GM12878 (cell line): ENCODE measurements at places on chromosomes 16 and 17. TPM values are rescaled to one million over a fixed set of nuclear protein-coding genes. Genes with fewer than 3 reads are reported as not detected.

PDILT gene
- not detected in 2 replicates for total RNA-seq

GRCh38 chr16:81315271-81316175 lies 761 bp downstream of the GAN start:
- no peaks in the 10 kb centered on the region for H3K27me3 ChIP-seq
- no peak for DNase-seq
- H3K4me1 ChIP-seq: peaks cover 7% of the 10 kb centered on the region
- H3K27ac ChIP-seq: peak overlapping the region; percentile 84

DNA sequence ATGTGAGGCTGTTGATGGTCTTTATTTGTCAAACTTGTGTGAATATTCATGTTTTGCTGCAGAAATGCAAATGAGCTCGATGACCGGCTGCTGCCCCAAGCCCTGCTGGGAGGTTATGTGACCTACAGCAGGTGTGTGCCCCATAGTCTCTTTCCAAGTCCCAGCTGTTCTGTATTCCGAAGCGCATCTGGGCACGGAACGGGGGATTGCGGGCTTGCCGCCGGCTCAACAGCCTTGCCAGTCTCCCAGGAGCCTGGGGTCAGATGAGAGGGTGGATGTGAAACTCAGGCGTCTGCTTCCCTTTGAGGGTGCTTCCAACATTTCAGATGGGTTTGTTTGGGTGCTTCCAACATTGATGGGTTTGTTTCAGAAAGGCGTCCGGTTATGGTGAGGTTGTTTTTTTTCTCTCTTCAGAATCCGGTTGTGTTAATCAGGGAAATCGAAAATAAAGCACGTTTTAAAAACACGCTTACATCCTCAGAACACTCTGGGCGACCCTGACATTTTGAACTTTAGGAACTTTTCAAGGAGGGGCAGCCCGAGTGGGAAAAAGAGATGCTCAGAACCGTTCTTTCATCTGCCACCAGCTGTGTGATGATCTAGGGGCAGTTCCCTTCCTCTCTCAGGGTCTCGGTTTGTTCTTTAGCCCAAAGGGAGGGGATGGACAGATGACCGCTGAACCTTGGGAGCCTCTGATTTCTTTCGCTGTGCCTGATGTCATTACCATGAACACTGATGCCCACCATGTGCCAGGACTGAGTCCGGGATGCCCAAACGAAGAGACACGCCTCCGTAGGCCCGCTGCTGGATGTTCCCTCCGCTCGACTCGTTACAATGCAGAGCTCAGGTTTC lies 47.8 kb upstream of the AMZ2 start:
- H3K27ac ChIP-seq: no peak overlapping the region
- H3K4me3 ChIP-seq: peak overlapping the region; percentile 57; the same call in 1 of the 2 replicates
- no peak for DNase-seq
- peaks cover 37% of the 10 kb centered on the region for H3K4me1 ChIP-seq
- no peaks in the 10 kb centered on the region for H3K36me3 ChIP-seq

CALB2 gene
- not detected in 2 replicates for total RNA-seq

DNA sequence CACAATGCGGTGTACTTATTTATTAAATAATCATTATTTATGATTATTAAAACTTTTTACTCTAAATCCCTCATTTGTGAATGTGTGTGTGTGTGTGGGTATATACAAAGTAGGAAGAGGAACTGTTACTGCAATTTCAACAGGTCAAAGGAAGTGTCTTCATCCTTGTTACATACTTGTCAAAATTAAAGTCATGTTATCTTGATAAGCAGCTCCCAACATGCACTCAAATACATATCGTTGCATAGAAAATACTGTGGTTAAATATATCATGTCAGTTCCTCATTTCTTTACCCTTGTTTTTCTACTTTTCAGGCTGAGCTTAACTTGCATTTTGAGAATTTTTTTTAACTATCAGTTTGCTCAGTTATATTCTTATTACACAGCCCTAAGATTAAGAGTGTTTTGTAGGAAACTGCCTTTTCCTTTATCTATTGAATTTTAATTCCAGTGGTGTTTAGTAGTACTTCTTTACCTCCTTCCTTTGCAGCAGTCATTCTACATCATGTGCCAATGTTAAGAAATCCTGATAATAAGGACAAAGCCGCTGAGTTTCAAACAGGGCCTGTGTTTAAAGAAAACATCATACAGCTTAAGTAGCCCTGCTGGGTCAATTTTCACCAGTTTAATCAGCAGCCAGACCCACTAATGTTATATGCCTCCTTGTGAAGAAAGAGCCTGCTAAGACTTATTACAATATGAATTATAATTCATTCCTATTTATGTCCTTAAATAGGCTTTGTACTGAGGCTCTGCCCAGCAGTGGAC lies 7.2 kb downstream of the EFCAB5 start:
- no peaks in the 10 kb centered on the region for H3K36me3 ChIP-seq
- no peak overlapping the region for H3K27ac ChIP-seq
- no peaks in the 10 kb centered on the region for H3K27me3 ChIP-seq
- DNase-seq: no peak

GRCh38 chr17:6261466-6261865 lies 173.5 kb downstream of the AIPL1 start:
- no peak for DNase-seq
- H3K27me3 ChIP-seq: no peaks in the 10 kb centered on the region
- no peak overlapping the region for H3K4me3 ChIP-seq
- no peak overlapping the region for H3K27ac ChIP-seq

DNA sequence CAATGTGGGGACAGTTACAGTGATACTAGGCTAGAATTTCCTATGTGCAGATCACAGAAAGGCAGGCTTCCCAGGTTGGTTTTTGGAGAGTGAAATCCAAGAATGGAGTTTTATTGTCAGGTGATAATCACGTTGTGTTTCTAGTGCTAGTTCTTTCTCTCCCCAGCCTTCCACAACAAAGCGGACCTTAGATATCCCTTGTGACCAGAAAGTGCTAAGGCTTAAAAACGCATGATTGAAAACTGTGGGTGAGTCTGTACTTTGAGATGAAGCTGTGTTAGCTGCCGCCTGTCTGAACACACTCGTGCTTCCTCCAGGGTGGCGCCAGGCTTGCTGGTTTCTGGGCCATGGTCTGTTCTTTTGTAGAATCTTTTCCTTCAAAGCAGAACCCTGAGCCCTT lies 52.1 kb downstream of the BANP start:
- no peak for DNase-seq
- peaks cover 12% of the 10 kb centered on the region; the same call in 1 of the 2 replicates for H3K36me3 ChIP-seq
- no peak overlapping the region for H3K27ac ChIP-seq
- H3K4me3 ChIP-seq: no peak overlapping the region

- no peak overlapping the region for H3K27ac ChIP-seq
- H3K27me3 ChIP-seq: no peaks in the 10 kb centered on the region
- H3K36me3 ChIP-seq: peaks cover 18% of the 10 kb centered on the region
- DNase-seq: no peak
Measured at GRCh38 chr16:10992797-10993196, 48.4 kb downstream of the CLEC16A start.

RAB26 gene
- total RNA-seq: 0.33 and 0.53 TPM in 2 replicates

TP53TG3C gene
- total RNA-seq: not detected in 2 replicates

- DNase-seq: no peak
- no peak overlapping the region for H3K4me3 ChIP-seq
- no peaks in the 10 kb centered on the region; the same call in 1 of the 2 replicates for H3K36me3 ChIP-seq
Measured at GRCh38 chr16:72905581-72905980, 142.3 kb downstream of the ZFHX3 start.

IL17C gene
- not detected in 2 replicates for total RNA-seq

DNA sequence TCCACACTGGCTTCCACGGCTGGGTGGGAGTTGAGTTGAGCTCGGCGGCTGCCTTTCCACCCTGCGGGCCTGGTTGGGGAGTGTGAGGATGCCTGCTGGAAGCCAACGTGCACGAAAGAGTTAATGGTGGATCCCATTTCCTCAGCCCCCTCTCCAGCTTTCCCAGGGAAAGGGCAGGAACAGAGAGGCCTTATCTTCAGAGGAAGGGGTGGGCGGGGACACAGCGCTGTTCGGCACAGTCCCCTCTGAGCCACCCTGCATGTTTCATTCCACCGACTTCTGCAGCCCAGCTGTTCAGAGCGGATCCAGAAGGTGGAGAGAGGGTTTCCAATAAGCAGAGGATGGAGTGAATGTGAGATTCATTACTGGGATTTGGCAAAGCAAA lies 295.3 kb downstream of the SEC14L1 start:
- no peaks in the 10 kb centered on the region for H3K36me3 ChIP-seq
- H3K27me3 ChIP-seq: no peaks in the 10 kb centered on the region
- H3K4me3 ChIP-seq: no peak overlapping the region
- H3K4me1 ChIP-seq: peaks cover 78% of the 10 kb centered on the region
- DNase-seq: no peak

- no peak for DNase-seq
- no peaks in the 10 kb centered on the region for H3K27me3 ChIP-seq
- peaks cover 12% of the 10 kb centered on the region for H3K4me1 ChIP-seq
- no peak overlapping the region for H3K4me3 ChIP-seq
- no peaks in the 10 kb centered on the region for H3K36me3 ChIP-seq
- H3K27ac ChIP-seq: no peak overlapping the region
Measured at GRCh38 chr17:45388604-45389325, 43.9 kb downstream of the ARHGAP27 start.

DNA sequence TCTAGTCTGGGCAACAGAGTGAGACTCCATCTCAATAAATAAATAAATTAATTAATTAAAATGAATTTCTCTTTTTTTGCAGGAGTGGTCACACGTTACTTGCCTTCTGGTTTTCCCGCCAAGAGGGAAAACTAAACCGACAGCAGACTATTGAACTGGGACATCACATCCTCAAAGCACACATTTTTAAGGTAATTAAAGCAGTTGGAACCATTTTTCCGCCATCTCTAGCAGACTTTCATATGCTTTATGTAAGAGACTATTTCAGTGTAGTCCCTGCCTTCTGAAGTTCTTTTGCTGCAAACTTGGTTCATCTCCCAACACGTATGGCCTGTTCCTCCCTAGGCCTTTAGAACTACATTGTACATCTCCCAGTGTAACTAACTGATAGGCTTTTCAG lies 66.5 kb downstream of the CYB561 start:
- H3K36me3 ChIP-seq: no peaks in the 10 kb centered on the region
- no peak overlapping the region for H3K4me3 ChIP-seq
- DNase-seq: no peak
- H3K27me3 ChIP-seq: no peaks in the 10 kb centered on the region
- no peak overlapping the region for H3K27ac ChIP-seq
- no peaks in the 10 kb centered on the region for H3K4me1 ChIP-seq

GRCh38 chr17:81334391-81334901 lies 39.3 kb upstream of the SLC38A10 start:
- DNase-seq: no peak
- H3K27me3 ChIP-seq: peaks cover 1% of the 10 kb centered on the region; the same call in 1 of the 2 replicates
- H3K27ac ChIP-seq: no peak overlapping the region
- H3K4me1 ChIP-seq: peaks cover 4% of the 10 kb centered on the region; the same call in 1 of the 2 replicates
- no peak overlapping the region for H3K4me3 ChIP-seq

CCDC78 gene
- total RNA-seq: 16.2 and 18.7 TPM in 2 replicates

GRCh38 chr16:29857133-29857760 lies 5.8 kb downstream of the CDIPT start:
- H3K36me3 ChIP-seq: no peaks in the 10 kb centered on the region
- no peaks in the 10 kb centered on the region for H3K4me1 ChIP-seq
- H3K27me3 ChIP-seq: no peaks in the 10 kb centered on the region
- no peak overlapping the region for H3K4me3 ChIP-seq

ENO3 gene
- 24.4 and 28.4 TPM in 2 replicates for total RNA-seq

YPEL2 gene
- total RNA-seq: 0.69 and 0.92 TPM in 2 replicates

- DNase-seq: no peak
- no peak overlapping the region for H3K4me3 ChIP-seq
- peaks cover 17% of the 10 kb centered on the region for H3K4me1 ChIP-seq
Measured at GRCh38 chr17:17387498-17388362, 84.6 kb downstream of the NT5M start.

P4HB gene
- total RNA-seq: 378 and 437 TPM in 2 replicates

- no peak for DNase-seq
- no peak overlapping the region for H3K27ac ChIP-seq
- H3K4me3 ChIP-seq: no peak overlapping the region
- H3K4me1 ChIP-seq: no peaks in the 10 kb centered on the region
- H3K27me3 ChIP-seq: no peaks in the 10 kb centered on the region; the same call in 1 of the 2 replicates
Measured at GRCh38 chr17:50909765-50910605, 43.8 kb upstream of the TOB1 start.

GRCh38 chr16:27724482-27725235 lies 174.7 kb downstream of the KATNIP start:
- no peak overlapping the region for H3K27ac ChIP-seq
- no peak overlapping the region for H3K4me3 ChIP-seq
- H3K36me3 ChIP-seq: no peaks in the 10 kb centered on the region

- H3K4me3 ChIP-seq: no peak overlapping the region
- no peak for DNase-seq
- no peaks in the 10 kb centered on the region for H3K27me3 ChIP-seq
- H3K4me1 ChIP-seq: no peaks in the 10 kb centered on the region
- no peak overlapping the region for H3K27ac ChIP-seq
Measured at GRCh38 chr16:68629351-68629910, 15.7 kb upstream of the CDH3 start.

TEX14 gene
- 0.37 and 0.46 TPM in 2 replicates for total RNA-seq

GRCh38 chr17:64056269-64057005 lies 36.0 kb upstream of the ICAM2 start:
- peaks cover 33% of the 10 kb centered on the region for H3K36me3 ChIP-seq
- H3K27me3 ChIP-seq: no peaks in the 10 kb centered on the region
- no peak overlapping the region for H3K4me3 ChIP-seq
- H3K27ac ChIP-seq: peak overlapping the region; percentile 35
- peaks cover 30% of the 10 kb centered on the region for H3K4me1 ChIP-seq

CA7 gene
- total RNA-seq: not detected in 2 replicates

GRCh38 chr16:13438064-13438463 lies 481.9 kb upstream of the ERCC4 start:
- H3K4me1 ChIP-seq: peaks cover 25% of the 10 kb centered on the region
- no peaks in the 10 kb centered on the region for H3K27me3 ChIP-seq
- H3K4me3 ChIP-seq: no peak overlapping the region
- no peak overlapping the region for H3K27ac ChIP-seq
- no peaks in the 10 kb centered on the region for H3K36me3 ChIP-seq

- no peaks in the 10 kb centered on the region for H3K27me3 ChIP-seq
- no peaks in the 10 kb centered on the region for H3K4me1 ChIP-seq
- no peak for DNase-seq
- H3K27ac ChIP-seq: no peak overlapping the region
Measured at GRCh38 chr16:3748307-3748706, 31.0 kb upstream of the TRAP1 start.

GRCh38 chr17:61323909-61324868 lies 75.5 kb upstream of the TBX2 start:
- H3K4me3 ChIP-seq: no peak overlapping the region
- no peak for DNase-seq
- H3K4me1 ChIP-seq: no peaks in the 10 kb centered on the region
- H3K27me3 ChIP-seq: no peaks in the 10 kb centered on the region; the same call in 1 of the 2 replicates
- no peak overlapping the region for H3K27ac ChIP-seq
- no peaks in the 10 kb centered on the region for H3K36me3 ChIP-seq

KCNJ12 gene
- total RNA-seq: 0.21 and 0.32 TPM in 2 replicates

GRCh38 chr16:85833219-85833920 lies 33.9 kb downstream of the COX4I1 start:
- no peak overlapping the region for H3K4me3 ChIP-seq
- DNase-seq: no peak
- peaks cover 2% of the 10 kb centered on the region; the same call in 1 of the 2 replicates for H3K27me3 ChIP-seq

GRCh38 chr17:78583091-78583490 lies 5.9 kb upstream of the DNAH17 start:
- H3K27me3 ChIP-seq: no peaks in the 10 kb centered on the region; the same call in none of the 2 replicates
- DNase-seq: no peak
- H3K27ac ChIP-seq: no peak overlapping the region
